ENCODE measurements at places on chromosomes 5 and 9. TPM values are rescaled to one million over a fixed set of nuclear protein-coding genes. Genes with fewer than 3 reads are reported as not detected.

GRCh38 chr5:73641811-73642210 lies 15.8 kb downstream of the ARHGEF28 start:
- DNase-seq, result no peak
- no peak overlapping the region for H3K4me3 ChIP-seq
- peaks cover 8% of the 10 kb centered on the region for H3K27me3 ChIP-seq
- no peak overlapping the region for H3K27ac ChIP-seq
- H3K36me3 ChIP-seq, result no peaks in the 10 kb centered on the region

Gene NSD1
- polyA plus RNA-seq, result 5.6 TPM

Gene MSMP
- not detected for polyA plus RNA-seq

- H3K36me3 ChIP-seq, result no peaks in the 10 kb centered on the region
- H3K27me3 ChIP-seq, result no peaks in the 10 kb centered on the region
- no peak for DNase-seq
- H3K4me3 ChIP-seq, result no peak overlapping the region
- peaks cover 60% of the 10 kb centered on the region for H3K4me1 ChIP-seq
- H3K27ac ChIP-seq, result peak overlapping the region; percentile 91
Measured at GRCh38 chr5:149387982-149388381, 8.9 kb upstream of the IL17B start.

Gene IRF1
- 8.6 TPM for polyA plus RNA-seq

GRCh38 chr9:101014566-101014965 lies 14.0 kb upstream of the PLPPR1 start:
- H3K36me3 ChIP-seq, result no peaks in the 10 kb centered on the region
- no peak overlapping the region for H3K4me3 ChIP-seq
- H3K4me1 ChIP-seq, result no peaks in the 10 kb centered on the region
- no peaks in the 10 kb centered on the region for H3K27me3 ChIP-seq

Gene PSMB7
- 252 TPM for polyA plus RNA-seq

- no peak for DNase-seq
- no peaks in the 10 kb centered on the region for H3K36me3 ChIP-seq
- no peaks in the 10 kb centered on the region for H3K27me3 ChIP-seq
- H3K4me3 ChIP-seq, result no peak overlapping the region
- H3K4me1 ChIP-seq, result no peaks in the 10 kb centered on the region
Measured at GRCh38 chr5:73781107-73781768, 155.2 kb downstream of the ARHGEF28 start.

- H3K36me3 ChIP-seq, result no peaks in the 10 kb centered on the region
- H3K27ac ChIP-seq, result no peak overlapping the region
- H3K27me3 ChIP-seq, result no peaks in the 10 kb centered on the region
- no peak overlapping the region for H3K4me3 ChIP-seq
- DNase-seq, result no peak
- H3K4me1 ChIP-seq, result no peaks in the 10 kb centered on the region
Measured at GRCh38 chr9:31140316-31140715, 1244.1 kb upstream of the ACO1 start.

Data from heart right ventricle (tissue), 16 donors.